Kidney tubule cell (primary cell): ENCODE measurements at places on chromosomes 12 and 14.

DNA sequence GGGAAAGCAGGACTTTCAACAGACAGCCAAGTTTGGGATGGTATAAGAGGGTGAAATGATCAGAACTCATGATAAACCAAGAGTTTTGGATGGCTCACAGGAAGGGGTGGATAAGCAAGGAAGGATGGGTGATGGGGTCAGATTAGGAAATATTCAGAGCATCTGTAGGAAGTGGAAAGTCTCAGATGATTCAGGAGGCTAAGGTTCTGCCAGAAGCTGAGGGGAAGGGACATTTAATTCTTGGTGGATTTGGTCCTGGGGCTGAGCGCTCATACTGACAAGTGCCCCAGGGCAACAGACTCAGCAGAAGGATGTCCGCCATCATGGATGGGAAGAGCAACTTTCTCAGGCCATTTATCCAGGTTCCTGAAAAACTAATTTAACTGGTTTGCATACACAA is 28.4 kb upstream of the BDKRB2 start:
- no peak for DNase-seq

DNA sequence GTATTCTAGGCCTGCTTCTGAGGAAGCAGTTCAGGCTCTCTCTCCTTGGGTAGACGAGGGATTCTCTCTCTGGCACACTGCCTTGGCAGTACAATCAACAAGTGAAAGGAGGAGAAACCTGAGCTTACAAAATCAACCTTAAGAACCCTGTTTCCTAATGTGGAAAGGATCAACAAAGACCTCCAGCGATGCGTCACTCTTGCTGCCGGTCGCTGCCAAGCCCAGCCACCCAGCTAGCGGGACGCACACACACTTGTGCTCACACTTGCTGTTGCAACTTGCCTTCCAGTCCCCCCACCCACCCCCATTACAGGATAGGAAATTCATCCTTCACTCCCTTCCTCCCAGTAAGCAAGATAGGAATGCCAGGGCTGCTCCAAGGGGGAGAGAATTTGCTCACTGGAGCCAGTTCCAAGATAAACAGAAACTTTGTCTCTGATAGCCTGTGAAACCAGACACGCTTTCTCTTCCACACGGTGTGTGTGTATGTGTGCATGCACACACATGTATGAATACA is 144.3 kb downstream of the BCL11B start:
- peak; percentile 48 for DNase-seq

- peak; percentile 17 for DNase-seq
These were observed 3.3 kb downstream of the HHIPL1 start for GRCh38 chr14:99648027-99648784.

GRCh38 chr14:68961781-68962584 is 17.1 kb downstream of the ACTN1 start:
- DNase-seq, result peak; percentile 90

DNA sequence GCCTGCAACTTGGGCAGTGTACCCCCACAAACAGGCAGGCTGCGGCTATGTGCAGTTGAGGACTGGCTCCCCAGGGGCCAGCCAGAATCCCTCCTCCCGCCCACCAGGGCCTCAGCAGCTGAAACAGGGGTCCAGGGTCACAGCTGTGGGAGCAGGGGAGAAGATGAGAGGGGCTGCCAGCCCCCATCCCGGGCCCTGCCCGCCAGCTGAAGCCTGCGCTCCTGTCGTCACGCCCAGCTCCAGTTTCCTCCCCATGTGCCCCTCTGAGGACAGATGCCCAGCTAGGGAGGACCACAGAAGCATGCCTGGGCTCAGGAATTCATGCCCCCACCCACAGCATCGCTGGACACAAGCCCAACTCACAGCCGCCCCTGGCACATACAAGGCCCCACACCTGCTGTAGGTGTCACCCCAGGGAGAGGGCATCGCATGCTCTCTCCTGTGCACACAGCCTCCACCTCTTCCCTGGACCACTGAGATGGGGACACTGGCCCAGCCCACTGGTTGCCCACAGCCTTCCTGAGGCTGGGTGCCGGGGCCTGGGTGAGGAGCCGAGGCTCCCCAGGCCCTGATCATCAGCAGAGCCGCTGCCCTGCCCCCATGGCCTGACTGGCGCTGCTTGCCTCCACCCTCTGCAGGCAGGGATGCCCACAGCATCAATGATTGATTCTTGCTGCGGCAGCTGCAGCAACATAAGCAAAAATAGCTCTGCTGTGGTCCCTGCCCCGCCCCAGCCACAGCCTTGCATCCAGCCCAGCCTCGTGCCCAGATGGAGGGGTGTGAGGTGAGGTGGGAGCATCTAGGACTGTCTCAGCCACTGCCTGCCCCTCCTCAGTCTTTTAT is 3.7 kb upstream of the CLBA1 start:
- DNase-seq, result no peak
